Cortex of kidney (tissue), 1 donor: ENCODE measurements at places on chromosomes 3 and 15.

- no peak for DNase-seq
These were observed 596.1 kb downstream of the ZNF385D start for GRCh38 chr3:21154911-21155310.

DNA sequence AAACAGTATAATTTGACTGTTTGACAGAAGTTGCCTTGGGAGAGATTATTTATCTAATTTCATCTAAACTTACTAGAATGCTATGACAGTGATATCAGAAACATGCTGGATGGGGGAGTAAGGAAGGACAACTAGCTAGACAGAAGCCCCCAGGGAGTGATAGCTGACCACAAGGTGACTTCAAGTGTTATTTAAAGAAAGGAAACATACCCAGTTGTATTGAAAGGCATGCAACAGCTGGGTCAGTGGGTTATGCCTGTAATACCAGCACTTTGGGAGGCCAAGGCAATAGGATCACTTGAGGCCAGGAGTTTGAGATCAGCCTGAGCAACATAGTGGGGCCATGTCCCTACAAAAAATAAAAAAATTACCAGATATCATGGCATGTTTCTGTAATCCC lies 69.6 kb downstream of the SLC49A4 start:
- no peak for DNase-seq

DNA sequence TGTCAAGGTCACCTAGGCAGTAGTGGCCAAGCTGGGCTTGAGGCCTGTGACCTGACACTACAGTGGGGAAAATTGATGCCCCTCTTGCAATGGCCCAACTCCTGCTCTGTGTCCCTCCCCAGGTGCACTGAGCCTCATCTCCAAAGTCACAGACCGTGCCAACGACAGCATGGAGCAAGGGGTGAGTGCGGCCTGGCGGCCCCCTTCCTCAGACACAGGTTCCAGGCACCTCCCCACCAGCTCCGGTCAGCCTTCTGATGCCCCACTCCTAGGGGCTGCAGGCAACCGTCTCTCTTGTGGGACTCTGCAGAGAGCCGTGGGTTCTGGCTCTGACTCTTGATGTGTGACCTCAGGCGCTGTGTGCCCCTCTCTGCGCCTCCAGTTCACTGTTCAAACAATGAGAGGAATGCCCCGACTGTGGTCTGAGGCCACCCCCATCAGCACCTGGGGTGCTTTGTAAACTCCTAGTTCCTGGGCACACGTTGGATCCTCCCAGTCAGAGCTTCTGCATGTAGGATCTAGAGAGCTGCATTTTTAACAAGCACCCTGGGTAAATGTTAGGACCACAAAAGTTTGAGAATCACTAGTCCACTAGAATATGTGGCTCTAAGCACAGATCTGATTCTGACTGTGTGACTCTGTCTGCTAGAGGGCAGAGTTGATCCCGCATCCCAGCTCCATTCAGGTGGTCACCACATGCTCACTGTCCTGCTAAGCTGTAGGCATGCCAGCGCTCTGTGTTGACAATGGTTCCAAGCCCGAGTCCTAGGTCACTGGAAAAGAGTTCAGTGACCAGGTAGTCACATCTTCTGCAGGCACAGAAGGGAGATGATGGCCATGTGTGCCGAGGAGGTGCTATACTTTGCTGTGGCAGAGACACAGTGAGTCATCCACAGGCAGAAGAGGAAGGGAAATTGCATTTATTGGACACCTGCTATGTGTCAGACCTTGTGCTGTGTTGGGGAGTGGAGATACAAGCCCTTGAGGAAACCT lies 46.2 kb upstream of the NR2C2 start:
- DNase-seq, result no peak

GRCh38 chr3:46501702-46502101 lies 3.9 kb downstream of the RTP3 start:
- no peak for DNase-seq
